ENCODE measurements at places on chromosomes 11 and 22.

GRCh38 chr11:110797453-110797852 is 85.2 kb upstream of the ARHGAP20 start:
- DNase-seq: no peak

- no peak for DNase-seq
Measured at GRCh38 chr11:73358071-73358470, 18.1 kb upstream of the RELT start.

GRCh38 chr11:46119352-46120216 is 1.7 kb downstream of the PHF21A start:
- DNase-seq: no peak

DNA sequence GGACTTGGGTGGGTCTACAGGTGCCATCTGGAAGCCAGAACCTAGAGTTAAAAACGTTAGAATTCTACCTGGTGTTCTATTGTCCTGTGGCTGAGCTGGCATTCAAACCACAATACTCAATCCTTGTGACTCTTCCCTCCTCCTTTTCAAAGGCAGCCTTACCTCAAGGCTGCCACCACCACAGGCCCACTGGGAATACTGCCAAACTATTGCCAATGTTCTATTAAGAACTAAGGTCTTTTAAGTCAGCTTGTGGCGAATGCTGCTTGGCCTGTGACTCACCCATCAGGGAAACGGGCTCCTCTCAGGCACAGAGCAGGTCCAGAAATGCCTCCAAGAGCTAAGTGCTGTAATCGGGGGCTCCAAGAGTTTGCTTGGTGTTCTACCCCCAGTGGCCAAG is 1008.4 kb downstream of the JRKL start:
- no peak for DNase-seq

GRCh38 chr11:134585666-134586610 is 173.9 kb upstream of the B3GAT1 start:
- no peak for DNase-seq

GRCh38 chr11:14148653-14149273 is 186.2 kb downstream of the SPON1 start:
- no peak for DNase-seq

GRCh38 chr11:73288873-73289707 is 17.0 kb downstream of the P2RY6 start:
- peak; percentile 81 for DNase-seq

GRCh38 chr11:124754309-124754708 is 2.3 kb upstream of the VSIG2 start:
- no peak for DNase-seq

GRCh38 chr11:113324250-113324649 is 9.9 kb downstream of the TTC12 start:
- no peak for DNase-seq

- peak; percentile 76 for DNase-seq
Measured at GRCh38 chr11:118895093-118896039, 11.7 kb downstream of the CXCR5 start.

DNA sequence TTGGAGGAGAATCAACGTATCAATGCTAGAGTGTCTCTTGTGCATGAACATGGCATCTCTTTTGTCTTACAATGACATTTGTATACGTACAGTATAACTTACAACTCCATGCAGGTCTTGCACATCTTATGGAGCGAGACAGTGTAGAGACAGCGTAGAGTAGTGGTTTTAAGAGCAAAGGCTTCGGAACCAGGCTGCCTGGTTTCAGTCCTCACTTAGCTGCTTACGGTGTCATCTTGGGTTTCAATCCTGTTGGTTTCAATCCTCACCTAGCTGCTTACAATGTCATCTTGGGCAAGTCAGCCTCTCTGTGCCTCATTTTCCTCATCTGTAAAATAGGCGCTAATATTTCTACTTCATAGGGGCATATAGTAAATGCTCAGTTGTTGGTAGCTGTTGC is 98.2 kb downstream of the PACS1 start:
- no peak for DNase-seq

- no peak for DNase-seq
Measured at GRCh38 chr11:35944503-35945136, 758 bp downstream of the LDLRAD3 start.

GRCh38 chr11:80916173-80916798 is 1475.5 kb upstream of the TENM4 start:
- DNase-seq: no peak

DNA sequence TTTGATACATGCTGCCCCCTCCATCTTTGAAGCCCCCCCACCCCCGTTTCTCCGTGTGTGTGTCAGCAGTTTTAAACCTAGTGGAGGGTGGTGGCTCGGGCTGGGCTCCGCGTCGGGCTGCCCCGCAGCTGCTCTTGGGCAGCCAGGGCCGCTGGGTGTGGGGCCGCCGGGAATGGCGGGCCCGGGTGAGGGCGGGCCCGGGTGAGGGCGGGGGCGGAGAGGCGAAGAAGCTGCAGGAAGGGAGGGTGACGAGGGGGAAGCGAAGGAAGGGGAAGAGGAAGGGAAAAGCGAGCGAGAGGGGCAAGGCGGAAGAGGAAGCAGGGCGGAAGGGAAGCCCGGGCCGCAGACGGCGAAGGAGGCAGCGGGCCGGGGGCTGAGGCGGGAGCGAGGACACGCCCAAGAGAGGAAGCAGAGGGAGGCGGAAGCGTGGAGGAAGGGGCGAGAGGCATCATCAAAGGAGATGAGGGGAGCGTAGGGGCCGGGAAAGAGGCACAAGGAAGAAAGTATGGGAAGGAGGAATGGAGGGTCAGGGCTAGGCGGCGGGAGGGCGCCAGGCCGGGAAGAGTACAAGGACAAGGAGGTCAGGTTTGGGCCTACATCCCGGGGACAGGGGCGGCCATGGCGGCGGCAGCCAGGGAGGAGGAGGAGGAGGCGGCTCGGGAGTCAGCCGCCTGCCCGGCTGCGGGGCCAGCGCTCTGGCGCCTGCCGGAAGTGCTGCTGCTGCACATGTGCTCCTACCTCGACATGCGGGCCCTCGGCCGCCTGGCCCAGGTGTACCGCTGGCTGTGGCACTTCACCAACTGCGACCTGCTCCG is 82.4 kb downstream of the BCR start:
- DNase-seq: no peak

DNA sequence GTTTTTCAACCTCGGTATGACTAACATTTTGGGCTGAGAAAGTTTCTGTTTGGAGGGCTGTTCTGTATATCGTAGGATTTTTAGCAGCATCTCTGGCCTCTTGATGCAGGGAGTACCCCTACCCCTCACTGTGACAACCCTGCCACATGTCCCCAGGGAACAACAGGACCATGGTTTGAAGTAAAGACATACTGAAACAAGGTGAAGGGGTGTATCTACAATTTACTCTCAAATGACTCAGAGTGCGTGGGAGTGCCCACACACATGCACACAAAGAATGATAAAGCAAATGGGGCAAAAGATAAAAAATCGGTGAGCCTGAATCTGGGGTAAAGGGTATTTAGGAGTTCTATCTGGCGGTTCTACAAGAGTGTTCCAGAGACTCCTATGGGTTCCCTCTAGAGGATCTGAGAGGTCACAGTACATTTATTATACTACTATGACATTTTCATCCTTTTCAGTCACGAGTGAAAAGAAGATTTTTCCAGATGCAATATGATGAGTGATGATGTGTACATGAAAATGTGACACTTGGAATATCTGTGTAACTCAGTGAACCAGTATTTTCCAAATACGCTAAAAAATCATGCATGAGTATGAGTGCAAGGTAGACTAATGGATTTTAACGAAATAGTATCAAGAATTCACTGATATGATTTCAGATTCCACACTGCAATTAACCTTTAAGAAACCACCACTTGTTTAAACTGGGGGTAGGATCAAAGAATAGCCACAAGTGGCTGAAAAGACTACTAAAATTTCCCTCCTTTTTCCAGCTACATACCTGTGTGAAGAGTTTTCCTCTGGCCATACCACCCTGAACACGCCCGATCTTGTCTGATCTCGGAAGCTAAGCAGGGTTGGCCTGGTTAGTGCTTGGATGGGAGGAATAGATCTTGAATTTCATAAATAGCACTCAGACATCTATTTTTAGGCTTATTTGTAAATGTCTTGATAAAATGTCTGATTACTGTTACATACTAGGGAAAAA is 56.3 kb upstream of the YPEL1 start:
- no peak for DNase-seq

DNA sequence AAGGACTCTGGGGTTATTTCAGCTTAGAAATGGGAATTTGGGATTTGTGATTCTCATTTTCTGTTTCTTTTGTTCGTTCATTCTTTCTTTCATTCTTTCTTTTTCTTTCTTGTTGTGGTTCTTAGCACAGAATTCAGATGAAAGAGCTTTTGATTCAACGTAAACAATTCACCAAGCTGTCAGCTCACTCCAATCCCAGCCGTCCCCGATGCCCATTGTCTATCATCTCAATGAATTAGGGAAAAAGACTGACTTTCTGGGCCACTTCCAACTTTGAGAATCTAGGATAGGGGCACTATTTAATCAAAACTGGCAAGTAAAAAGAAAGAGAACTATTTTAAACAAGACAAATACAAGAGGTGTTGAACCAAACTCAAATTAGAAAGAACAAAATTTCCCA is 25.1 kb upstream of the TMA7B start:
- no peak for DNase-seq

DNA sequence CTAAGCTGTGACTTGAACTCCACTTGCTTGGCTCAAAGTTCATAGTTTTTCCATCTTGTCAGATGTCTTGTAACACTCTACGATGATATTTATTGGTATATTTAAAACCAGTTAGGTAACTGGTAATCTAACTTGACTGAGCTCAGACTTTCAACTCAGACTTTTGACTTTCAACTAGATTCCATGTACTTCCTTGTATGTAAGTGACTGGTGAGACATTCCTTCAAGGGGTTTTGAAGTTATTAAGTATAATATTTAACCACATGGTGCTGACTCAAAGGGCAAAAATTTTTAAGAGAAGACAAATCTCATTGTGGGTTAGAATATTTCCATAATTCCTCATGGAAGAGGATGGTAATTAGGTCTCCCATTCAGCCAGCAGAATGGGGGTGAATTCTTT is 631.3 kb upstream of the ANO5 start:
- DNase-seq: no peak

- no peak for DNase-seq
Measured at GRCh38 chr11:69360606-69361005, 66.7 kb downstream of the MYEOV start.

GRCh38 chr11:69644962-69645675 is 4.2 kb downstream of the CCND1 start:
- no peak for DNase-seq

GRCh38 chr11:38553148-38553547 is 1955.1 kb upstream of the RAG2 start:
- no peak for DNase-seq

DNA sequence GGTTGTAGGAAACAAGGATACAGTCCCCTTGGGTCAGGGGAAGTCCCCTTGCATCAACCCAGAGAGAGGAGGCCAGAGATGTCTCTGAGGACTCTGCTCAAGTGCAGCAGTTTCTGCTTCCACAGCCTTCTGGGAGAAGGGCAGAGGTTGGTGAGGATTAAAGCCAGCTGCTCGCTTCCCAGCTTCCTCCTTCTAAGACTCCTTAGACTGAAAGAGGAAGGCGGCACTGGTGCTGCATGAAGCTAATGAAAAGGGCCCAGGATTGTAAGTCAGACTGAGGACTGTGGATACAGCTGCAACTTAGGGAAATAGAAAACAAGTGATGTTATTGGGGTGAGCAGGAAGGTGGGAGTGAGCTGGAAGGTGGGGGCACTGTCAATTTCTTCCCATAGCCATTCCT is at the start of gene OR52K1:
OR52K1 (plus strand) TSS at position 202 of the 400 bp plus-strand sequence. CDS start 6,255 bp downstream, outside the sequence.
- no peak for DNase-seq

DNA sequence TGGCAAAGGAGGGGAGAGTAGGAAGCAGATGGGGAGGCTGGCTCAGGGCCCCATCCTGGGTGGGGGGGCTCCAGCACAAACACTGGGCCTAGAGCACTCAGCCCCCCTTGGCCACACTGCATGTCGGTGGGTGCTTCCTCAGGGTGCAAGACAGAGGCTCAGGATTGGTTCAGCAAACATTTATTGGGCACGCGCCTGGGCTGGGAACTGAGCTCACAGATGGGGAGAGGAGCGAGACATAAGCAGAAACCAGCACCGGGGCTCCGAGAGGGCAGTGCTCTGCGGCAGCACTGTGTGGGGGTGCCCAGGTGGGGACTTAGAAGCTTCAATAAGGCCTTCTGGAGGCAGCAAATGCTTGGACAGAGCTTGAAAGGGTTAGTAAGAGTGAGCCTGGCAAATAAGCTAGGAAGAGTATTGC is 12.1 kb upstream of the EHD1 start:
- DNase-seq: no peak

- no peak for DNase-seq
Measured at GRCh38 chr11:10590218-10590915, 21.9 kb upstream of the LYVE1 start.

DNA sequence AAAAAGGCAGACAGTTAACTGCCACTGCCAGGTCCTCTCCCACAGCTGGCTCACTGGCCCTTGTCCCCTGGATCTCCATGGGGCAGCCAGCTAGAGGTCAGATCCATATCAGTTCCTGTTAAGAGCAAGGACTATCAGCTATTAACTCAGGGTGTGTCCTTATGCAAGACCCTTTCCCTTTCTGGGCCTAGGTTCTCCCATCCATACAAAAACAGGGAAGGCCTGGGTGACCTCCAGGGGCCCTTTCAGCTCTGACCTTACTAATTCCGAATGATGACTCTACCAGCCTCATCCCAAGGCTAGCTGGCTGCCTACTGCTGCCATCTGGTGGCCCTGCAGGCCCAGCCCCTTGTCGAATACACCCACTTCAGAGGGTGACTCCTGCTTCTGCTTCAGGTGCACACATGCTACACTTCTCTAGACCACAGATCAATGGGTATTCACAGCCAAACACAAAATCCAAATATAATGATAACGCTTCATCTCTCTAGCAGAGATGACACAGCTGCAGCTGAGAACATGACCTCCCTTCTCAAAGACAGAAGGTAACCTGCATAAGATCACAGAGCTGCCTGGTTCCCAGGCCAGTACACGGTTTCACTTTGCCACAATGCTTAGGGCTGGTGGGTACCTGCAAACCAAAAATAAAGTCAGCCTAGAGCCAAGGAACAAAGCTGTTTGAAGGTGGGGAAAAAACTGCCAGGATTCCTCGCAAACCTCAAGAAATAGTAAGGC is 34.1 kb downstream of the SERGEF start:
- DNase-seq: peak; percentile 10

DNA sequence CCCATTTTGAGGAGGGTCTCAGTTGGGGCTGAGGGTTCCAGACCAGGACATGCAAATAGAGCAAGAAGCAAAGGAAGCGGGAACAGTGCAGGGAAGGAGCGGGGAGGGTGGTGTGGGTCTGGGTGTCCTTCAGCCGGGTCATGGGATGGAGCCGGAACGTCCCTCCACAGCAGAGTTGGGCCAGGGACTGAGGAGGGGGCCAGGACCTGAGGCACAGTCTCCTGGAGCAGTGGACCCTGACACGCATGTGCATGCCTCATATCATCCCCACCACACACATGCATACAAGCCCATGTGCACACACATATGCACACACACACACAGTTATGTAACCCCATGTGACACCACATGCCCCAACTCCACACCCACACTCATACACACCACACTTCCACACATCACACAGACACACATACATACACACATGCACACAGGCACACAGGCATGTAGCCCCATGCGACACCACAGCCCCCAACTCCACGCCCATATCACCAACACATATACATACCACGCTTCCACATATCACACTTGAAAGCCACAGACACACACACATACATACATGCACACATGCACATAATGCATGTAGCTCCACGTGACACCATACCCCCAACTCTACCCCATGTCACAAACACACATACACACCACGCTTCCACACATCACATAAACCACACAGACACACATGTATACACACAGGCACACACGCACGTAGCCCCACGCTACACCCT is 1026.6 kb downstream of the BRD1 start:
- no peak for DNase-seq

GRCh38 chr11:86243396-86243795 is 1.2 kb upstream of the EED start:
- no peak for DNase-seq
